IMR-90 (cell line): ENCODE measurements at places on chromosomes 13 and 19. TPM values are rescaled to one million over a fixed set of nuclear protein-coding genes. Genes with fewer than 3 reads are reported as not detected.

GRCh38 chr19:2488942-2489731 is 13.2 kb downstream of the GADD45B start:
- no peak for DNase-seq

GRCh38 chr19:13347367-13347766 is 158.9 kb downstream of the CACNA1A start:
- DNase-seq: no peak

GRCh38 chr13:111302045-111302726 is 18.3 kb upstream of the TEX29 start:
- DNase-seq: no peak

DNA sequence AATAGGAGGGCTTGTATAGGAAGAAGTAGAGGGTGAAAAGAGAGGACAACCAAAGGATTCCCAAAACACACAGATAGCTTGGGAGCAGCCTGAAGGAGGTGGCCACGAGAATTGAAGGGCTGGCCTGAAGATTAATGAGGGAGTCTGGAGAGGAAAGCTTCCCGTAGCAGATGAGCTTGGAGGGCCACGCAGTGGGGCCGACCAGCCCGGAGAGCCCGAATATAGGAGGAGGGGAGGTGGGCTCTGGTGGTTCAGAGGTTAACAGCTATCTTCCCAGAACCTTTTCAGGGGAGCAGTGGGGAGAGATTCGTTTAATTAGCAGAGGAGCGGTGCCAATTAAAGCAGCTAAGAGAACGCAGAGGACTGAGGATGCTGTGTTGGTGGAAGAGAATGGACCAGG is 154.9 kb downstream of the STK24 start:
- DNase-seq: no peak

DNA sequence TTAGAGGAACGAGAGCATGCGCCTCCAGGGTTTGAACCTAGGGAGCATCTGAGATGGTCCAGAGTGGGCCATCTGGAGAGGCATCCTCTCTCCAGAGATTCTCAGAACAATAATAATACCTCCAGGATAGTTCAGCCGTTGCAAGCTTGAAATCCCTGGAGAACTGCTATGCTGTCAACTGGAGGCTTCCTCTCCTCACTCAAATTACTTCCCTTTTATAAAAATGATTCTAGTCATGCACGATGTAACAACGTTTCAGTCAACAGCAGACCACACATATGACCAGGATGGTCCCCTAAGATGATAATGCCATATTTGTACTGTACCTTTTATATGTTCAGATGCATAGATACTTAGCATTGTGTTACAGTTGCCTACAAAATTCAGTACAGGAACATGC is 108.7 kb downstream of the SHISA2 start:
- DNase-seq: no peak

- DNase-seq: no peak
Measured at GRCh38 chr19:17441241-17442021, 7.0 kb downstream of the TMEM221 start.

Gene NTF4
- total RNA-seq: 0.18 TPM in 1 of 2 replicates, not detected in the other

Gene PLIN4
- under 0.01 TPM in 2 replicates for total RNA-seq

Gene CACNA1A
- 5.3 and 5.9 TPM in 2 replicates for total RNA-seq
